ENCODE measurements at places on chromosomes 12 and 14. TPM values are rescaled to one million over a fixed set of nuclear protein-coding genes. Genes with fewer than 3 reads are reported as not detected.

ADAMTS20 gene
- not detected for total RNA-seq

ERP27 gene
- 16.2 TPM for total RNA-seq

CLEC2A gene
- not detected for total RNA-seq

CLMN gene
- 26.8 TPM for total RNA-seq

TAS2R7 gene
- total RNA-seq: not detected

All from lower lobe of right lung (tissue), 2 donors.